Uterus (tissue), 4 donors: ENCODE measurements at places on chromosomes 11 and 22. TPM values are rescaled to one million over a fixed set of nuclear protein-coding genes. Genes with fewer than 3 reads are reported as not detected.

DNA sequence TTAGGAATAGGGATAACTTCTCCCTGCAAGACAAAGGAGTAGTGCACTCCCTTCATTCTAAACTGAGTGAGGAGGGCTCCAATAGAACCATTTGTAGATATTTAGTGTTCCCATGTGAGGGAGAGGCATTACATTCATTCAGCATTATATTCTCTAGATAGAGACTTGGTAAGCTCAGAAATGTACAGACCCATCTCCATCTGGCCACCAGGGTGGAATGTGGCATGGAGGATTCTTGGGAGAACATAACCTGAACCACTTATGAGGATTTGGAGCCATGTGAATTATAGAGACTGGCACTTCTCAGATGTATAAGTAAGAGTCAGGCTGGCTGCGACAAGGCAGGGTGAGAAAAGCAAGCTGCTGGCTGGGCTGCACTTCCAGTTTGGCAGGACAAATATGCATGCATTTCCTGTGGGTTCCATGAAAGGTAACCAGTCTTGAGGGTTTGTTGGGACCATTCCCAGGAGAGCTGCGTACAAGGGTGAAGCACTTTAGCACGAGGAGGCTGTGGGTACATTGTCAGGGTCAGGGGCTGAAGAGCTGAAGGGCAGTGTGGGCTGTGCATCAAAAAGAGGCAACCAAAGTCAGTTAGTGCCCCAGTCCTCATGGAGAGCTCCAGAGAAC is 9.2 kb downstream of the RRP8 start:
- H3K4me3 ChIP-seq = no peak overlapping the region
- H3K27ac ChIP-seq = no peak overlapping the region
- DNase-seq = no peak
- H3K4me1 ChIP-seq = no peaks in the 10 kb centered on the region
- no peaks in the 10 kb centered on the region for H3K27me3 ChIP-seq

The MRGPRE gene
- total RNA-seq = not detected

The DSCAML1 gene
- 4.1 TPM for total RNA-seq

The GRK2 gene
- 93.8 TPM for total RNA-seq

The CARD10 gene
- 8.8 TPM for total RNA-seq

- peak overlapping the region; percentile 28 for H3K27ac ChIP-seq
- DNase-seq = no peak
- no peaks in the 10 kb centered on the region for H3K36me3 ChIP-seq
- H3K27me3 ChIP-seq = no peaks in the 10 kb centered on the region
- H3K4me3 ChIP-seq = no peak overlapping the region
These were observed 42.5 kb downstream of the RBFOX2 start for GRCh38 chr22:35986088-35986487.

- no peaks in the 10 kb centered on the region for H3K27me3 ChIP-seq
- H3K27ac ChIP-seq = peak overlapping the region; percentile 44
- H3K4me3 ChIP-seq = no peak overlapping the region
These were observed 5.8 kb upstream of the PAMR1 start for GRCh38 chr11:35531246-35531645.
